Muscle of arm (tissue), 14 donors: ENCODE measurements at places on chromosomes 7 and 10.

GRCh38 chr10:78262860-78263259 lies 229.2 kb downstream of the RPS24 start:
- no peak for DNase-seq

DNA sequence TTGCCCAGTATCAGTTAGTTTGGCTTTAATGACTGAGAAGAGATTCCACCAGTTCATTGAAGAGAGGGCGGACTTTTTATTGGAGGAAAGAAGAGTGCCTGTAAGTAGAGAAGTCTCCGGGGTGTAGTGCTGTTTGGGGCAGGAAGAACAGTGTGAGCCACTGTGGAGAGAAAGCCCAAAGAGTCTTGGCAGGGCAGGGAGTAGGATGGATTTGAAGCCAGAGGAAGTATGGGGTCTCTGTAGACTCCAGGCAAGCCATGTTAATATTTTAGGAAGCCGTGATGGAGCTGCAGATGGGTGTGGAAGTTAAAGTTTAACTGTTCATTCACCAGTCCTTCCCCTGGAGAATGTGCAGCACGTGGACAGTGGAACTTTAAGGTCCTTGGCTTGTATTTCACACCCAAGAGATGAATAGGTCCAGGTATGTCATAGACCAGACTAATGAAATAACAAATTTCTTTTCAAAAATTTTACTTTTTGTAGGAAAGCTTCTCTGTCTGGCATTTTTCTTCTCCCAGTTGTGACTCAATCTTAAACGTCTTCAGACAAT lies 54.1 kb downstream of the TCF7L2 start:
- DNase-seq = no peak

- no peak for DNase-seq
Observed at GRCh38 chr10:114593816-114594468, 64.1 kb downstream of the ABLIM1 start.

- DNase-seq = no peak
Observed at GRCh38 chr7:152369518-152369917, 66.3 kb downstream of the KMT2C start.

DNA sequence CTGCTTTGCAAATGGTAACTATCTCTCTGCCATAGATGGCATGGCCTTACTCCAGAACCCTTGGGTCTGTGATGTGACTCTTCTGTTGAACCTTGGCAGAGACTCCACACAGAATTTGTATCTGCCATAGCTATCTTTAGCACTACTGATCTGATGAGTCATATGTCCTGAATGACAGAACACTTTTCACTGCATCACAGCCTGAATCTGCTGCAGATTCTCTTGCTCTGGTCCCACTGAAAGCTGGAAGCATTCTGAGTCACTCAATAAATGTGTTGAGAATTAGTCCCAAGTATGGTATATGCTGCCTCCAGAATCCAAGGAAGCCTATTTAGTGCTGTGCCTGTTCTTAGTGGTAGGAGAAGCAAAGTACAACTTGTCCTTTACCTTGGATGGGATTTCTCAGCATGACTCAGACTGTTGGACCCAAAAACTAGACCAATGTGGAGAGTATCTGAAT lies 39.5 kb upstream of the ANKRD1 start:
- DNase-seq = no peak

DNA sequence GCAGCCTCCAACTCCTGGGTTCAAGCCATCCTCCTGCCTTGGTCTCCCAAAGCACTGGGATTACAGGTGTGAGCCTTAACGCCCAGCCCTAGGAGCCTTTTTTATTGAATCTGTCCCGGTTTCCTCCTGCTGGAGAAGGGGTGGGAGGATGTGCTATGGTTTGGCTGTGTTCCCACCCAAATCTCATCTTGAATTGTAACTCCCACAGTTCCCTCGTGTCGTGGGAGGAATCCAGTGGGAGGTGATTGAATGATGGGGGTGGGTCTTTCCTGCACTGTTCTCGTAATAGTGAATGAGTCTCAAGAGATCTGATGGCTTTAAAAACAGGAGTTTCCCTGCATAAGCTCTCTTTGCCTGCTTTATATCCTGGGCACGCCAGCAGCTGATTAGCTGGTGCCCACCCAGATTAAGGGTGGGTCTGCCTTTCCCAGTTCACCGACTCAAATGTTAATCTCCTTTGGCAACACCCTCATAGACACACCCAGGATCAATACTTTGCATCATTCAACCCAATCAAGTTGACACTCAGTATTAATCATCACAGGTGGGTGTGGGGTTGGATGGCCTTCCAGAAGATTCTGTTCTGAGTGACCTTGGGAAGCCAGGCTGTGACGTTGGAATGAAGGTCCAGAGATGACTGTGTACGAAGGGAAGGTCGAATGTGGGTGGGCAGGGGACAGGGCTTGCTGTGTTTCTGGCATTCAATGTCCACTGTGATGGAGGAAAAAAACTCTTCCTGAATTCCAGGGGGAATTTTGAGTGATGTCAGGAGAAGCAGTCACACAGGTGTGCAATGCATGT lies 33.8 kb upstream of the CUX1 start:
- no peak for DNase-seq

- DNase-seq = no peak
Observed at GRCh38 chr10:8665322-8665721, 610.8 kb downstream of the GATA3 start.

DNA sequence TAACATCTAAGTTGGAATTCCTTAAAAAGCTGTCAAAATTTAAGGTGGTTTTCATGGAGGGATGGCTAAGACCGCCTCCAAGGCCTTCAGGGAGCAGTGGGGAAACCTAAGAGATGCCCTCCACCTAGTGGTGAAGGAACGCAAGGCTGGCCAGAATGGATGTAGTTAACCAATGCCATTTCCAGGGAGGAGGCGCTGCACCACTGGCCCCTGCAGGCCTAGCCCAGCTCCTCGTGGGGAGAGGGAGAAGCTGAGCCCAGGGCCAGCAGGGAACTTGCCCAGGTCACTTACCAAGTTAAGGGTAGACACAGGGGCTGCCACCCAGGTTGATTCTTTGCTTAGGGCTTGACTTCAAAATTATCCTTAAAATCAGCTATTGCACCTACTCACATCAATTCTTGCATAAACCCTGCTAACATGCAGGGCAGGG lies 32.0 kb downstream of the FIGNL1 start:
- peak; percentile 44 for DNase-seq

GRCh38 chr10:3853547-3854303 lies 68.7 kb upstream of the KLF6 start:
- peak; percentile 33 for DNase-seq

DNA sequence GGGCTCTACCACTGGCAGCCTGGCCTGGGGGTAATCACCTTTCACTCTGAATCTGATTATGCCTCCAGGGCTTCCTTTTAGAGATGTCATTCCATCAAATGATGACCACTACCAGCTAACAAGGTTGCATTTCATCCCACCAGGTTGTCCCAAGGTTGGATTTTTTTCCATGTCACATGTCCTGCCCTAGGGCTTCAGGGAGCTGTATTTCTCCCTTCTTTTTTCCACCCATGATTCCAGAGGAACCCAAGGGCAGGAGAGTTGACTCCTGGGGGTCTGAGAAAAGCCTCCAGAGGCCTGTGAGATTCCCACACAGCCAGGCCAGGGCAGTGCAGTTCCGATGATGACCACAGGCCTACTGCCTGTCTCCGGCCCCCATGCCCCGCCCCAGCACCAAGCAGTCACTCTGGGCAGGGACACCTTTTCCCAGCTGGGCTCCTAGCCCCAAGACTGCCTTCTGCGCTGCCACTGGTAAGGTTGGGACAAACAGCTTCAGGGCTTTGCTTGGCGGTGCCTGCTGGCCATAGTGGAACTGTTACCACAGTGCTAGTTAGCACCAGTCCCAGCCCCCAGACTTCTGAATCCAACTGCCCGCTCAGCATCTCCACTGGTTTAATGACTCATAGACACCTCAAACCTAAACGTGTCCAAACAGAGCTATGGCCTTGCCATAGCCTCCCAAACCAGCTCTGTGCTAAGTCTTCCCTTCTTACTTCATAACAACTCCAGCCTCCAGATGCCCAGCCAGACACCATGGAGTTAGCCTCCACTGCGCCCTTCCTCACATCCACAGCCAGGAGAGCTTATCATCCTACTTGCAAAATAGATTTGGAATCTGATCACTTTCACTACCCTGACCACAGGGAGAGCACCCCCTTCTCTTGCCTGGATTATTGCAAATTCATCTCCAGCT lies 133.7 kb downstream of the ARHGAP22 start:
- no peak for DNase-seq

DNA sequence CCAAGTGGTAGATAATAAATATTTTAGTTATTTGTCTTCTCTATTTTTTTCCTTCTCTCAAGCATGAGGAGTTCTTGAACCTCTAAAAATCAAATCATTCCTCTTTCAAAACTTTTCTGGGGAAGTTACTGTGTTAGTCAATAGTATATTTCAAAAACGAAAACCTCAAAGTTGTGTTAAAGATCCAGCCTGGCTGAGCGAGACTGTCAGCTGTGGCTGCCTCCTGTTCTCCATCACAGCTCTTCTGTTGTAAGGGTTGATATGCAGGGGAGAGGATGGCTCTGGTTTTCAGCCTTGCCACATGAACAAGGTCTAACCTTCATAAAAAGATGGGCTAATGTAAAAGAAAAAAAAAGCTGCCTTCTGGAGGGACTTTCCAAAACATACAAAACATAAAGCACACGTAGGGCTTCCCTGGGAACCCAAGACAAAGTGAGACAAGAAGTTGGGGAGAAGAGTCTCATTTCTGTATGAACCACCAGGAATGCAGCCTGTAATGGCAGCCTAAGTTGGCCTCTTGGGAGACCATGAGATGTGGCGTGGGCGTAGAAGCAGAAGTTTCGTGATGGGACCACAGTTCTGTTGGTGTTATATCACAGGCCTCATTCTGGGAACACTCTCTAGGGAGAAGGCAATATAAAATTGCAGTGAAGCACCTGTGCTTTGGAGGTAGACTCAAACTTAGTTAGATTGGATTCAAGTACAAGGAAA lies 77.9 kb upstream of the FHIP2A start:
- DNase-seq = no peak

- DNase-seq = no peak
Observed at GRCh38 chr7:143497008-143497795, 19.5 kb downstream of the TAS2R41 start.

GRCh38 chr7:147062897-147063296 lies 946.3 kb downstream of the CNTNAP2 start:
- no peak for DNase-seq

DNA sequence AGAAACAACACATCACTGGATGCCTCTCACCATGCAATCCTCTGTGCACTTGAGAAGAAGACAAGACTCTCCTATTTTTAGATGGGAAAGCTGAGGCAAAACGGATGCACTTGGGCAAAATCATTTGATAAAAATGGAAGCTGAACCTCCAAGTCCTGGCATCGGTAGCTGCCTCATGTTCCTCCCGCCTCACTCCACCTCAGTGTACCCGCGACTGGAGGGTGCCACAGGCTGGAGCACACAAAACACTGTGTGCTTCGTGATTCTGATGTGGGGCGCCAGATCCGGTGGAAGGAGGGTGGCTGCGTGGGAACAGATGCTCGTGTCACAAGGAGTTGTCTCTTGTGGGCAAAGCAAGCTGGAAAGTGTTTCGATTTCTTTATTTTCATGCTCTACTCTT lies 41.3 kb downstream of the TAS2R41 start:
- no peak for DNase-seq

DNA sequence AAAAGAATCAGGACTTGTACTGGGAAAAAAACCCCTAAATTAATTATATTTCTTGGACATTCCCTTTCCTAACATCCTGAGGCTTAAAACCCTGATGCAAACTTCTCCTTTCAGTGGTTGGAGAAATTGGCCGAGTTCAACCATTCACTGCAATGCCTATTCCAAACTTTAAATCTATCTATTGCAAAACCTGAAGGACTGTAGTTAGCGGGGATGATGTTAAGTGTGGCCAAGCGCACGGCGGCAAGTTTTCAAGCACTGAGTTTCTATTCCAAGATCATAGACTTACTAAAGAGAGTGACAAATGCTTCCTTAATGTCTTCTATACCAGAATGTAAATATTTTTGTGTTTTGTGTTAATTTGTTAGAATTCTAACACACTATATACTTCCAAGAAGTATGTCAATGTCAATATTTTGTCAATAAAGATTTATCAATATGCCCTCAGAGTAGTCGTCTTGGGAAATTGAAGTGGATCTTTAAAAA lies 6.6 kb downstream of the EMX2 start:
- DNase-seq = no peak

DNA sequence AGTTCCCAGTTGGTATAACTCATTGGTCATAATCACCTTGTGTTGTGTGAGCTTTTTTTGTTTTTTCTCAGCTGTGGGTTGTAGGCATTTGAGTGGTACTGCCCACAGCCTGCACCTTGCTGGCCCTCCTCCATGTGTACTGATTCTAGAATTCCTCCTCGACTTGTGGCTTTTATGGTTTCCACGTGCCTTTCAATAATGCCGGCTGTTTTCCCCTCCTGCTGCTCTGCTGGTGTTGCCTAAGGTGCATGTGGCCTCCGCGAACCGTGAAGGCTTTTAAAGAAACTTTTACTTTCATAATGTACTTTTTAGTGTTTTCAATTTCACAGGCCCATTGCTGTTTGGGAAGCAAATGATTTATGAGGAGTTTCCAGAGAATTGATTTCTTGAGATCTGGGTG lies 518.0 kb downstream of the REEP3 start:
- no peak for DNase-seq

- DNase-seq = no peak
Observed at GRCh38 chr7:116522247-116522646, 2.6 kb upstream of the CAV1 start.

GRCh38 chr10:109237050-109237449 lies 686.3 kb downstream of the XPNPEP1 start:
- no peak for DNase-seq

GRCh38 chr10:36574207-36574606 lies 551.2 kb upstream of the ANKRD30A start:
- DNase-seq = peak; percentile 65

DNA sequence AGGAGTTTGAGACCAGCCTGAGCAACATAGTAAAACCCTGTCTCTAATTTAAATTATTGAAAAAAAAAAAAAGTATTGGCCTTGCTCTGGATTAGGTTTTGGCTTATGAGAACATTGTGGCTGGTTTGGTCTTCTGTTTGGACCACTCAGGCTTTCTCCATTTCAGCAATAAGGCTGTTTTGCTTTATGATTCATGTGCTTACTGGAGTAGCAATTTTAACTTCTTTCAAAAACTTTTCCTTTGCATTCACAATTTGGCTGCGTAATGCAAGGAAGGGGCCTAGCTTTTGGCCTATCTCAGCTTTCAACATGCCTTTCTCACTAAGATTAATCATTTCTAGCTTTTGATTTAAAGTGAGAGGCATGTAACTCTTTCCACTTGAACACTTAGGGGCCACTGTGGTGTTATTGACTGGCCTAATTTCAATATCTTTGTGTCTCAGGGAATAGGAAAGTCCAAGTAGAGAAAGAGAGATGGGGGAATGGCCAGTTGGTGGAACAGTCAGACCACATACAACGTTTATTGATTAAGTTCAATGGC lies 38.0 kb upstream of the SRPK2 start:
- no peak for DNase-seq

GRCh38 chr7:47421456-47421855 lies 160.5 kb downstream of the TNS3 start:
- DNase-seq = no peak

GRCh38 chr7:120684463-120684862 lies 173.5 kb downstream of the TSPAN12 start:
- no peak for DNase-seq

DNA sequence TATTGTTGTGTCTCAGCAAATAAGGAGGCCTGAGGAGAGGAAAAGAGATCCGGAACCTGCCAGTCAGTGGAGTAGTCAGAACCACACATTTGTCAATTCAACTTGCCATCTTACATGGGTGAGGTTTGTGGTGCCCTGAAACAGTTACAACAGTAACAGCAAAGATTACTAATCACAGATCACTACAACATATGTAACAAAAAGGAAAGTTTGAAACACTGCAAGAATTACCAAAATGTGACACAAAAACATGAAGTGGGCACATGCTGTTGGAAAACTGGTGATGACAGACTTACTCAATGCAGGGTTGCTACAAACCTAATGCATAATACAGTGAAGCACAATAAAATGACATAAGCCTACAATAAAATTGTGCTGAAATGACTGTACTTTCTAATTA lies 89.4 kb downstream of the LRRN3 start:
- no peak for DNase-seq
